ENCODE measurements at places on chromosomes 2 and 18.

- DNase-seq: peak; percentile 56
Observed at GRCh38 chr2:43131051-43131889, 95.1 kb downstream of the ZFP36L2 start.

- no peak for DNase-seq
Observed at GRCh38 chr18:48863432-48864065, 87.2 kb downstream of the SMAD7 start.

- no peak for DNase-seq
Observed at GRCh38 chr2:25618676-25619075, 54.7 kb downstream of the DTNB start.

DNA sequence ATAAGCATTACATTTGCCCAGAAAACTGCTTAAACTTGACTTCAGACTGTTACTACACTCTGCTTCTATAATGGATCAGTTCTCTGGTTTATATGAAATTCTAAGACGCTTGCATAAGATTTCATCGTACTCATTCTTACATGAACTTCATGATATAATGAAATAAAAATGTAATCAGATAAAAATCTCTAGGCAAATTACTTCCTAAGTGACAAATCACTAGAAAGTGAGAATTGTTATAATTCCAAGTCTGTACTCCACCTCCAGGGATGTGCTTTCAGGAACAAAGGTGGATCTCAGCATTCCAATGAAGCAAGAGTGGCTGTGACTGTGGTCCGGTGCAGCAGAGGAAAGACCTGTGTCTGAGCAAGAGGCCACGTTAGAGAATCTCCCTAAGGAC is 226.2 kb downstream of the PIEZO2 start:
- DNase-seq: no peak

- no peak for DNase-seq
Observed at GRCh38 chr2:2108756-2109155, 222.3 kb downstream of the MYT1L start.

GRCh38 chr2:211085056-211085680 is 528.8 kb downstream of the CPS1 start:
- DNase-seq: peak; percentile 2

- DNase-seq: no peak
Observed at GRCh38 chr2:140013545-140014203, 1233.5 kb upstream of the NXPH2 start.

DNA sequence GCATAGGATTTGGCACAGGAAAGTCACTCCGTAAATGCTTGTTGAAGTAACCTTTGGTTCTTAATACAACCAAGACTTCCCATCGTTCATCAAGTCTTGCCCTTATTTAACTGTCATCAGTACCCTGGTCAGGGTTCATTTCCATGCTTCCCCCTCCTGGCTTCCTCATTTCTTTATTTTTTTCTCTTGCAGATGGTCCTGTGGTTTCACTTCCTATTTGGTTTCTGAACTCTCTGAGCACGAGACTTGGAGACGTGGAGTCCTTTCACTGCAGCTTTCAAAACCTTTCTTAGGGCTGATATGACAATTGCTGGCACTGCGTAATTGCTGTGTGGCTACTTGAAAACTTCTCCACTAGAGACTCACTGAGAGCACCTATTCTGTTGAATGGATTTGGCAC is 59.9 kb upstream of the PID1 start:
- DNase-seq: no peak

- no peak for DNase-seq
Observed at GRCh38 chr2:150325656-150326314, 161.7 kb downstream of the RND3 start.

DNA sequence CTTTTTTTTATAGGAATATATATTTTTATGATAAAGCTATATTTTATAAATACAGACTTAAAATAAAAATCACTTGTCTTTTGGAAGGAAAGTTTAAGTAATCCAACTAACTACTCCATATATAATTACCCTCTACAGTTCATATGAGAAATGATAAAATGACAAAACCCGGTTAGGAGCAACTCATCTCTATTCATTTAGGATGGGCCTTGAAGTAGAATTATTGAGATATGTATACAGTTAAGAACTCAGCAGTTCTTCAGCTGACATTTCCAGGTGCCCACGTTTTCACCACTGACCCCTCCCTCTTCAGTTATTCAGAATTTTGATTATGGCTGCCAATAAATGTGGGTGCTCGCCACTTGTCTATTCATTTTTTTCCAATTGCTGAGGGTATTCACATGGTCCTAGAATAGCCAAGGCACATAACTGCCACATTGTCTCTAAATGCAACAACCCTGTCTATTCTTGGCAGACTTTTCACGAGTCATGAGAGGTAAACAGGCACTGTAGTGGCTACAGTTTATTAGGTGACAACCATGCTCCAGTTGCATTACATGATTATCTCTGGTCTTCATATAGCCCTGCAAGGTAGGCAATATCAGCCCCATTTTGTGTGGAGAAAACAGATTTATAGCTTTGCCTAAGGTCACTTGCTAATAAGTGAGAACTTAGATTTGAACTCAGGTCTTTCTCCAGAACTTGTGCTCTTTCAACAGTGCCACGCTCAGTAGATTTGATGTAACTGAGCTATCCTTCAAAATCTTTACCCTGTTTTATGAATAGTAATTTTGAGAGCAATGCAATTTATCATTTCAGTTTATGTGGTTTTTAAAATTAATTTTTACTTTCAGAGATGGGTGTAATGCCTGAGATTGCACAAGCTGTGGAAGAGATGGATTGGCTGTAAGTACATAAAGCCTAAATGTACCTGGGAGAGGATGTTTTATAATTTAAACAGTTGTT is 2.9 kb downstream of the DDX1 start:
- no peak for DNase-seq

- no peak for DNase-seq
Observed at GRCh38 chr2:237355701-237356100, 58.3 kb downstream of the COL6A3 start.

DNA sequence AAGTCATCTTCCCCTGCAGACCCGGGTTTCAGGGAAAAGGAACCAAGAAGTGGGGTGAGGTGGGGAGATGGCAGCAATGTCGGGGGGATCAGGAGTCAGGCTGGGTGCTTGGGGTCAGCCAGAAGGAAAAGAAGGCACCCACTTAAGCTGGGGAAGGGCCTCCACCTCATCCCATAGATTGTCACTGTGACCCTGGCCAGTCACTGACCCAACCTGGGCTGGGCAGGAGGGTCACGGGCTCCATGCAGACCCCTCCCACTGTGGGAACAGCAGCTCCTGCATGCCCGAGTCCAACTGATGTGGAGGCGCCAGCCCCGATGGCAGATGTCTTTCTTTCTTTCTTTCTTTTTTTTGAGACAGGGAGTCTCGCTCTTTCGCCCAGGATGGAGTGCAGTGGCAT is 53.6 kb upstream of the HAAO start:
- no peak for DNase-seq

DNA sequence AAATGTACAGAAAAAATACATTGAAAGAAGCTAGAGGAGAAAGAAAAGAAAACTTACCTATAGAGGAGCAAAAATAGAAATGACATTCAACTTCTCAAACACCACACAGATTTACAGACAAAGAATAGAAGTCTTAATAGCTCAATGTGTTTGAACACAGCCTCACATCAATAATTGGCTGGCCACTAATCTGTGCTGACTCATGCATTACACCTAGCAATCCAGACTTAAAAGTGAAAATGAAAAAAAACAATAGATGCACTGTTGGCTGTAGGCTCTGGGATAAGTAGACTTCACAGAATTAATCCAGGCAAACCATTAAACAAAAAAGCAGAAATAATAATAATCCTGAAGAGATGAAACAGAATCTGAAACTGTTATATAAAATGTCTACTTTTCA is 961.3 kb upstream of the CELF4 start:
- no peak for DNase-seq

GRCh38 chr18:3869848-3870247 is 419.9 kb downstream of the TGIF1 start:
- no peak for DNase-seq

DNA sequence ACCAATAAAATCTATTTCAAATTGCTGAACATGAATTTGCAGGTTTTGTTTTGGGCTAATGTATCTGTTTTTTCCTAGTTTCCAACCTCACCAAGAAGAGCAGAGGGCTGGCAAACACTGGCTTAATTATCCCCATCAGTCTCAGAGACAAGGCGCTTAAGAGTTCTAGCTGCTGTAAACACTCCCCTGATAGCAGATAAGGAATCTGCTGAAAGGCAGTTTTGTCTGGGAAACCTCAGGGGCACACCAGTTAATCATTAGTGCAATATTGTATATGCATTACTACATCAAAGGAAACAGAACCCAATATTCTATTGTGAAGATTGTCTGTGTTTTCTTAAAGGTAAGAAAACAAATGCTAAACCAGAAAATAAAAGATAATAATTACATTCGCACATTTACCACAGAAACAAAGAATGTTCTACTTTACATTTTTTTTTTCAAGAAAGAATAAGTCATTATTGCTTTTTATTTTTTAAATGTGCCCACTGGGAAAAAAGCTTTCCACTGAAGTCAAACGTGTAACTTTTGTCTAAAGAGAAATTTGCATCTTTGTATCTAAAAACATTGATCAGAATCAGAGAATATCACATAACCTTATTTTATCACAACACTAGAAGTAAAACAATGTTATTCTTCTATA is 179.1 kb downstream of the ERBB4 start:
- no peak for DNase-seq

GRCh38 chr2:233976087-233976486 is 58.9 kb downstream of the TRPM8 start:
- no peak for DNase-seq

GRCh38 chr2:160751021-160751420 is 257.4 kb upstream of the RBMS1 start:
- DNase-seq: no peak
